ENCODE measurements at places on chromosomes 5 and 9.
A peak's percentile ranks its signal among the peaks of the same experiment; 100 is the strongest.

GRCh38 chr9:127664678-127665507 lies 41.9 kb upstream of the CFAP157 start:
- no peak for DNase-seq

DNA sequence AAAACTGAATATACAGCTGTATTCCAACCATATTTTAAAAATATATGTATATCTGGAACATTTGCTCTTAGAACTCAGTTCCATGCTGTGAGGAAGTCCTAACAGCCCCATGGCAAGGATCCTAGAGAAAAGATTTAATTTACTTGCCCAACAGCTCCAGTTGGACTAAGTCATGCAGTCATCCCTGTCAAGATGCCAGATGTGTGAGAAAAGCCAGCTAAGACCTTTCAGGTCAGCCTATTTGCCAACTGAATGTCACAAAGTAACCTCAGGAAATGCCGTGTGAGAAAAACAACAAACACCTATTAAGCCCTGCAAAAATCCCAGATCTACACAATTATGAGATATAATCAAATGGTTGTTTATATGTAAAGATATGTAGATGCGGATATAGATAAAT lies 416.3 kb downstream of the NR2F1-AS1 start:
- no peak for DNase-seq

DNA sequence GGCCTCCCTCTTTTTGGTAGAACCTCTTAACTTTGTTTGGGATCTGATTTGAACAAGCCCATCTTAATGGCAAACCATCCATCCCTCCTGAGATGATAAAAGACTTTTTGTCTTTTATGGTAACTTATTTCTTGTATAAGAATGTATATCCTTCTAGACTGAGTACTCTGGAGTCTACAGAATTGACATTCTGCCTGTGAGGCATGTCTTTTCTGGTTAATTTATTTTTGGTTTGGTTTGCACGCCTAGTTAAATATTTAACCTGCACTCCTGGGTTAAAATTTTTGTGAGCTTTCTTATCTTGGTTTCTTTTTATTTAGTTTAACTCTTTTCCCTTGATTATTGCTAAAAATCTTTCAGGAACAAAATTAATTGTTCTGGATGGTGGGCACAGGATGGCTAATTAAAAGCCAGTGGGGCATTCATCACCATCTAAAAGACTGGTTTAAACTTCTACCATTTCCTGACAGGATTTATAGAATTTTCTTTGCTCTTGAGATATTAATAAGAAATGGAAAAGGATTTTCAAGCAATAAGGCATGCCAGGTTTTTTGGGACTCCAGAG lies 50.3 kb downstream of the PHAX start:
- DNase-seq, result no peak

DNA sequence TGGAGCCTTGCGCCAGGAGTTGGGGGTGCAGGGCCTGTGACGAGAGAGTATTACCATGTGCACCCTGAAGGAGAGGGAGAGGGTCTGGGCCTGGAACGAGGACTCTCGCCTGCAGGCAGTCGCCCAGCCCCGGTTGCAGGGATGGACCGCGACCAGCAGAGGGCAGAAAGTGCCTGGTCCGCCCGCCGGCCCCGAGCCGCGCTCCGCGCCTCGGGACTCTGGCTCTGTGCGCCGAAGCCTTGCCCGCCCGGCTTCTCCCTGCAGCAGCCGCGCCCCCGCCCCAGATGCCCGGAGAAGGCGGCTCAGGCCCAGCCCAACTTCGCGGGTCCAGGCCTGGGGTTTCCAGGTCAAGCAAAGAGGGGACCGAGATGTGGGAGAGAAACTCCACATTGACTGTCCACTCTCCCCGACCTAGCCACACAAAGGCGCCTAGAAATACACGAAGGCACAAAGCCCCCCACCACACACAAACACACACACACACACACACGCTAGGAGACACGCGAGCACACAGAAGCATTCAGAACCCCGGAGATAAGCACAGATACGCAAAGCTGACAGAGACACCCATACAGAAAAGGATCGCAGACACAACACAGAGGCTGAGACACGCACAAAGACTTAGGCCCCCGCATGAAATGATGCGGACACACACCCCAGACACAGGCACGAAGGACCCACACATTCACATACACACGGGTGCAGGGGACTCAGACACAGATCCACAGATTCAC lies 2.0 kb upstream of the LMX1B start:
- peak; percentile 85 for DNase-seq

DNA sequence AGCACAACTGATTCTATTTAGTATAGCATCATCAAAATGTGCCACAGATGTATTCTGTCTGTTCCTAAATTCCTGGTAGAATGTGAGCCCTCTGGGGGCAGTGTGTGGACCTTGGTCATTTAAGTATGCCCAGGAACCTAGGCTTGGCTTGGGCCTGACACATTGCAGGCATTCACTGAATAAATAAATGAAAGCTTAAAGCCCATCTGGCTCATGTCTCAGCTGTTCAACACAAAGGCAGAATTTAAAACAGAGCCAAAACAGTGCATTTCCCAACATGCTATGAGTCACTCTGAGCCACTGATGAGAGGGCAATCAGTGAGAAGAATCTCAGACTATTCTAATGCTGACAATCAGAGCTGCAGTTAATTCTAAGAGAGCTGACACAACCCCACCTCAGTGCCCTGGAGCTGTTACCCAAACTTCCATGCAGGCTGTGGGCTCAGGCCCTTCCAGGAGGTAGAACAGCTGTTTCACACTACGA lies 8.1 kb downstream of the FAM193B start:
- no peak for DNase-seq

DNA sequence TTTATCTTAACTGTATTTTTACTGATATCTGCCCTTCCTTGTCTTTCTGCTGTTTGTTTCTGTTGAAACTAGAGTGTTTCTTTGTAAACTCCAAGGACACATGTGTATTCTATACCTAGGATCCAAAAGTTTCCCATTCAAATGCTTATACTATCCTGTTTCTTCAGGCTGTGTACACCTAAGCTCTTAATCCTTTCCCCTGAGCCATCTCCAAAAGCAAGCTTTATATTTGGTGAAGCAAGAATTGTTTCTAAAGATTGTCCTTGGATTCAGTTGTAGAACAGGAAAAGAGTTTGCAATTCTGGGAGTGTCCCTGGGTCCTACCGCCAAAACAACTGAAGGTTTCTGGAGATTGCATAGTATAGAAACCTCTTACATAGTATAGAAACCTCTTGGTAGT lies 65.9 kb downstream of the CWC27 start:
- DNase-seq, result no peak

- DNase-seq, result no peak
Measured at GRCh38 chr5:174937201-174938123, 213.1 kb downstream of the MSX2 start.

- DNase-seq, result no peak
Measured at GRCh38 chr5:61132559-61132958, 29.7 kb downstream of the SMIM15 start.

DNA sequence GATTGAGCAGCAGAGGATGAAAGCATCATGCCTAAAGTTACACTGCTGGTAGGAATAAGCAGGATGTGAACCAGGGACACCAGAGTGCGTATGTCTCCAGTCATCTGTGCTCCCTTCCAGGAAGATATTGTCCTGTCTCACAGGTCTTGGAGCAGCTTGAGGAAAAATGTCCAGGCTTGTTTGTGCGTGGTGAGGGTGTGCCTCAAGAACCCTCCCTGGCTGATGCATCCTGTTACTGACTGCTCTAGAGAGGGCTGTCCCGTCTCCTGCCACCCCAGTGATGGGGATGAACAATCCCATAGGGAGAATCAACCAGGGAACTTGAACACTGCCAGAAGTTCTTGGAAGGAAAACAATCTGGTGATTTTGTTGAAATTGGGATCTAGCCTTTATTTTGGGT lies 132.0 kb downstream of the INSYN2B start:
- DNase-seq, result no peak

DNA sequence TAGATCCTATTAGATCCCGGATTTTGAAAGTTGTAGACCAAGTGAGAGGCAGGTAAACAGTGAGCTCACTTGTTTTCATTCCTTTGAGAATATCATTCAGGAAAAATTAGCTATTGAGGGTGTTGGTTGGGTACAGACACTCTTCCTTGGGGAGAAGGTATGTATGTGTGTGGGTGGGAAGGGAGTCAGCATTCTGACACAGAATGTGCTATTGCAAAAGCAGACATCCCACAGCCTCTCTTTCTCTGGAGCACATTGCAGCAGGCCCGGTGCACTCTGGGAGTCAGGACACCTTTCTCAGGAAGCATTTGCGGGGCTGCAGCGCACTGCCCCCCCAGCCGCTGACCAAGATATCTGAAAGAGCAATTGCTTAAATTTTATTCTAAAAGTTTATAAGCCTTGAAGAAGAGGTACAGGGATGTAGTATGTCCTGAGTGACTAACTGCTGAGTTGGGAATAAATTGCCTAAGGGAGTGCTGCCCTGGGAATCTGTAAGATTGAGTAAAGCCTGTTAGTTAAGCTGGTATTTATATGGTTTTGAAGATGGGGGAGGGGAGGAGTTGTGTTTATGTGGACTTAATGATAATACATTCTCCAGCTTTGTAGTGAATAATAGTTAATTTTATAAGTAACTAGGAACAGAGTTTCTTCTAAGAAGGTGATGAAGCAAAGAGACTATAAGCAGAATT lies 5.2 kb downstream of the TNFAIP8 start:
- DNase-seq, result no peak

GRCh38 chr5:9547122-9547947 lies 1.5 kb upstream of the SEMA5A start:
- no peak for DNase-seq

DNA sequence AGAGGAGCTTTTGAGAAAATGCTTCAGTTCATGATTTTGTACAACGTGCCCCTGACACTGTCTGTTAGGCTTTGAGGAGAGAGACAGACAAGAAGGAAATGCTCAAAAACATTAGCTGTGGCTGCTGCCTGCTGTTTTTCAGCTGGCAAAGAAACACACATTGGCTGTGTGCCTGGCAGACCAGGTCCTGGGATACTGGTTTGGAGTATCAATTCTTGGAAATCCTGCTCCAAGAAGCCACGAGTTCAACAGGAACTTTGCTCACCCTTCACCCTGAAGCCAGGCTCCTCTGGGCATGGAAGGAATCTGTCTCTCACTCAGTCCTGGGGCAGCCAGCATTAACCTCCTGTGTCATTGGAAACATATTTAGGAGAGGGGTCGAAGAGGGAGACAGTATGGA lies 245.5 kb downstream of the AUH start:
- no peak for DNase-seq

- DNase-seq, result no peak
Measured at GRCh38 chr9:131701789-131702337, 38.0 kb downstream of the RAPGEF1 start.

DNA sequence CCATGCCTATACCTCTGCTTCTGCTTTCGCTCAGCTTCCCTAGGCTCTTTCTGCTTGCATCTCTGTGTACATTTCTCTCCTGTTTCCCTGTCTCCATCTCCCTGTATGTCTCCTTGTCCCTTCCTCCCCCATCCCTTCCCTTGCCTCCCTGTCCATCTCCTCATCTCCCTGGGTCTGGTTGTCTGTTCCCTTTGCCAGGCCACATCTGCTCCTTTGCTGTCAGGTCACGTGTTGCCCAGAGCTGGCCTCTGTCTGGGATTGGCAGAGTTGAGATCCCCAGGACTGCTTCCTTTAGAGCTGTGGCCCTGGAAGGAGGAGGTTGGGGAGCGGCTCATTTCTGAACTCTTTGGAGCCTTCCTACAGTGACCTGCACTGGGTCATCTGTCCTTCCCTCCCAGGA lies 31.8 kb upstream of the PTGS1 start:
- no peak for DNase-seq

- no peak for DNase-seq
Measured at GRCh38 chr5:173891308-173892116, 3.4 kb downstream of the CPEB4 start.

DNA sequence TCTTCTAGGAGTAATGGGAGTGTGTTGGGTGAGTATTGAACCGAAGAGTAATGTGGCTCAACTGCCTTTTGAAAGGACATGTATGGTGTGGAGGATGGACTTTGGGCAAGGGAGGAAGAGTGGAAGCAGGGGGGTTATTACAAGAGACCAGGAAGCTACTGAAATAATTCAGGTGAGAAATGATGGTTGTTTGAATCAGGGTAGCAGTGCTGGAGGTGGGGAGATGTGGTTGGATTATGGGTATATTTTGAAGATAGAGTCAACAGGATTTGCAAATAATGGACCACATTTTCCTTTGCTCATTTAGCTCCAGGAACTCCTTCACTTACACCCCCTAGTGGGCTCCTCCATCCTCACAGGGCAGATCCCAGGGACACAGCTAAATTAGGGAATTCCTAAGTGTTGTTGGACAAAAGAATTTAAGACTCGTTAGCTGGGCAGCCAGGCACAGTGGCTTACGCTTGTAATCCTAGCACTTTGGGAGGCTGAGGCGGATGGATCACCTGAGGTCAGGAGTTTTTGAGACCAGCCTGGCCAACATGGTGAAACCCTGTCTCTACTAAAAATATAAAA lies 1.2 kb upstream of the SLC4A9 start:
- DNase-seq, result no peak

GRCh38 chr5:21219966-21220365 lies 1232.0 kb upstream of the CDH18 start:
- DNase-seq, result no peak

GRCh38 chr9:34686732-34687131 lies 4.3 kb downstream of the CCL19 start:
- DNase-seq, result no peak

DNA sequence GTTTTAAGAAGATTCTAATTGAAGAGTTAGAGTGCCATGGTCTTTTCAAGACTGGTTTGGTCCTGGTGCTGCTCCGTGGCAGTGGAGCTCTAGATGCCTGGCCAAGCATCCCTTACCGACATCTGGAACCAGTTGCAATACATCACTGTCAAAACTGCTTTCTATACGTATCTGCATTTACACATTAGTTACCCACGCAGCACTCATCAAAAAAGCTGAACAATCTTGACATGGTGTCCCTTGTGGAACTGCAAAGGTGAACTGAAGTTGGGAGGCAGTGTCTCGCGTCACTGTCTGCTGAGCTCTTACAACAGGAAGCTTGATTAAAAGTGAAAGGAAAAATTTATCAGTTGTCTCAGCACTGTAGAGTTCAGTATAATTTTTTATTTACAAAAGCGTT lies 82.6 kb downstream of the PBX3 start:
- peak; percentile 47 for DNase-seq

DNA sequence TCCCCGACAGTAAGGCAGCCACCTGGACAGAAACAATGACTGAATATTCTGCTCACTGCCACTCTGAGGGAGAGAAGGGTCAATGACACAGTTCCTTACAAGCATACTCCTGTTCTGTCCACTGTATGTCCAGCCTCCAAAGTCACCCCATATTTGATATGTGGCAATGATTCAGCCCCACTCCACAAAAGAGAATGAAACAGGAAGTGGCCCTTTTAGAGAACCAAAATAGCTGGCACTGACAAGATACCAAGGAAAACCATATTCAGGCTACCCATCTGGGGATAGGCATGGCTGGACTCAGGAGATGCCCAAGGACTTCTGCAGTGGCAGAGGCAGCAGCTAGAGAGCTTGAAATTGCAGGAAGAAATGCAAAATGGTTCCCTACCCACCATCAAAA lies 12.8 kb upstream of the GFRA3 start:
- no peak for DNase-seq

DNA sequence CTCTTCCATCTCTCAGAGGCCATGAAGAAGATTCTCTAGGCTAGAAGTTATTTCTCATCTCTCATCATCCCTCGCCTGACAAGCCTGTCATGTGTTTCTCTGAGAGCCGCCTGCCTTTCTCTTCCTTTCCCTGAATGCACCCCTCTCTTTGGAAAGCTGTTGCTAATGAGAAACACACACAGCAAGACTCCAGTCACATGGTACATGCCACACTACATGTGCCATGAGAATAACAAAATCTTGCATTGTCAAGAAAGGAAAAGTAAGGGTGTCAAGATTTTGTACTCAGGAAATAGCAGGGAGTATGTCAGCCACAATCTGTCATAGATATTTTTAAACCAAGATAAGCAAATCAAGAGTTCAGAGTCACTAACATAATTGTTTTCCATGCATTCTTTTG lies 8.9 kb downstream of the AGXT2 start:
- DNase-seq, result no peak
